NCI-H1105 (cell line): ENCODE measurements at places on chromosomes 12 and 14.
A peak's percentile ranks its signal among the peaks of the same experiment; 100 is the strongest.

- peak; percentile 52 for DNase-seq
Observed at GRCh38 chr12:70920251-70920851, at the start of gene PTPRR. Gene PTPRR (minus strand): TSS chr12:70920738. CDS start chr12:70920390, 348 bp downstream.

- no peak for DNase-seq
Observed at GRCh38 chr12:58844161-58844560, 76.1 kb downstream of the LRIG3 start.

DNA sequence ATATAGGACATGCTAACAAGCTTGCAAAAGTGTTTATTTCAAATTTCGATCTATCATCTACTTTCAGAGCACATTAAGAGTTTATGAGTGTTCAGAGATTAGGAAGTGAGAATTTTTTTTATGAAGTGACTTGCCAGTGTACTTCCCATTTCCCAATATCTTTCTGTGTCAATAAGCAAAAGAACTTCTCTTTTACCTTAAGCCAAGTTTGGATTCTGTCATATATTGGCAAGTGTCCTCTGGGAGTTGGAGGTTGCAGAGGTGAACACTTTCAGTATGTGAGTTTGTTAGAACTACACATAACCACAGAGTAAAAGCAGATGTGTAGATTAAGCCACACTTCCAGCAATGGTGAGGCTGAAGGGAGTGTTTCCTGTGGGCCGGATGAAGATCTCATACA is 16.6 kb upstream of the KLRF1 start:
- DNase-seq: no peak

GRCh38 chr14:64584190-64584589 is 34.4 kb downstream of the PPP1R36 start:
- DNase-seq: no peak

DNA sequence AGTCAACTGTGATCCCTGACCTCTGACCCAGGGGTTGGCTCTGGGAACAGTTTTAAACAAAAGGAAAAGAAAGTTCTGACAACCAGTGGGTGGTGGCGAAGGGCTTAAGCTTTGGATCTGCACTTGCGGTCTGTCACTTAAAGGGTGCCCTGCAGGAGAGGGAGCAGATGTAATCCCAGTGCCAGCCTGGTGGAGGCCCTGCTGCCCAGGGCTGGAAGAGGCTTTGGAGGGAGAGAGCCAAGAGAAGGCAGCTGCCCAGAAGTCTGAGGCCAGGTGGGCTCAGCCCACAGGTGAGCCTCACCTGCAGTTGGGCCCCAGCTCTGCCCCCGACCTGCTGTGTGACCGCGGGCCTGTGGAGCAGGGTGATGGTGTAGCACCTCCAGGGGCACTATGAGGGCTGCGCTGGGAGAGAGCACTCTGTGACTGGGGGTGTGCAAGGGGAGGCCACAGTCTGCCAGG is 19.1 kb downstream of the SH2B3 start:
- no peak for DNase-seq

DNA sequence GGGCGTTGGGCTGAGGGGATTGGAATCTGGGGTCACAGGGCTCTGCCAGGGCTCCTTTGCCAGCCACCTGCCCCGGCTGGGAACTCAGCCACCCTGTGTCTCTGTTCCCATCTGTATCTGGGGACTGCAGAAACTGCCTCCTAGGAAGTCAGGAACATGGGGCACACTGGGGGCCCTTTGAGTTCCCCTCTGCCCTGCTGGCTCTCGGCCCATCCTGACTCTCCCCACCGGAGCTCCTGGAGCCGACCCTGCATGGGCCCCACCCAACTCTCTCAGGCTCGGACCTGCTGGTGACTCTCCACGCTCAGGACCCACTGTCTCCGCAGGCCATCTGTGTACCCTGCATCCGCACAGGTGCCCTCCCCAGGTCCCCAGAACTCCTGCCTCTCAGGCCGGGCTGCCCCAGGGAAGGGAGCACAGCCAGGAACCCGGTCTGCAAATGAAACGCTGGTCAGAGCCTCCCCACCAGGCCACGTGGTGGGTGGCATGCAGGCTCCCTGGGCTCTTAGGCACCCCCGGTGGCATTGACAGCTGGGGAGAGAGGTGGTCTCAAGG is 82.8 kb downstream of the KIF26A start:
- DNase-seq: no peak

GRCh38 chr12:111193977-111194702 is 174.8 kb downstream of the PHETA1 start:
- DNase-seq: no peak

DNA sequence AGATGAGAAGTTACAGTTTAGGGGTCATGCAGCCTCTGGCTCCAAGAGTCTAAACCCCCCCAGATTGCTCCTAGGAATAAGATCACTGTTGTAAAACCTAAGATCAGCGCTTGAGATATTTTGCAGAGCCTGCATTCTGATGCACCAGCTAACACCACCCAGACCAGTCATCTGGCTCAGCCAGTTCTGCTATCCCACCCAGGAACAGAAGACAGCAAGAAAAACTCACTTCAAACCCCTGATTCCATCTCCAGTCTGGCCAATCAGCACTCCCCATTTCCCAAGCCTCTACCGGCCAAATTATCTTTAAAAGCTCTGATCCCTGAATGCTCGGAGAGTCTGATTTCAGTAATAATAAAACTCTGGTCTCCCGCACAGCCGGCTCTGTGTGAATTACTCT is 158.6 kb downstream of the ZNF664 start:
- DNase-seq: no peak

DNA sequence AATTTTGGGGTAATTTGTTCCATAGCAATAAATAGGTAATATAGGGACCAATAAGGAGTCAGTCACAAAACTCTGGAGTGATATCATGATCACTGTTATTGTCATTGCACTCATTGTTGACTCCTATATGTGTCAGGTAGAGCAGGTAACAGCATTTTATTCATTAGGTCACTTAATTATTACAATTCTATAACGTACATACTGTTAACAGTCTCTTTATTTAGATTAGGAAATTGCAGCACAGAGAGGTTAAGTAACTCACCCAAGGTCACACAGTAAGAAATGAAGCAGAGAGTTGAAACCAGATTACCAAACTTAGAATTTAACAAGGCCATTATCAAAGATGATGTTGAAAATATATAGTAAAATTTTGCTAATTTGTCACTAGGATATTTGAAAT is 49.7 kb upstream of the PTPRB start:
- no peak for DNase-seq

- no peak for DNase-seq
Observed at GRCh38 chr12:116599285-116600136, 40.3 kb downstream of the MAP1LC3B2 start.

GRCh38 chr14:41986083-41986645 is 379.5 kb downstream of the LRFN5 start:
- DNase-seq: no peak

- DNase-seq: no peak
Observed at GRCh38 chr14:79581912-79582576, 629.3 kb downstream of the DIO2 start.

DNA sequence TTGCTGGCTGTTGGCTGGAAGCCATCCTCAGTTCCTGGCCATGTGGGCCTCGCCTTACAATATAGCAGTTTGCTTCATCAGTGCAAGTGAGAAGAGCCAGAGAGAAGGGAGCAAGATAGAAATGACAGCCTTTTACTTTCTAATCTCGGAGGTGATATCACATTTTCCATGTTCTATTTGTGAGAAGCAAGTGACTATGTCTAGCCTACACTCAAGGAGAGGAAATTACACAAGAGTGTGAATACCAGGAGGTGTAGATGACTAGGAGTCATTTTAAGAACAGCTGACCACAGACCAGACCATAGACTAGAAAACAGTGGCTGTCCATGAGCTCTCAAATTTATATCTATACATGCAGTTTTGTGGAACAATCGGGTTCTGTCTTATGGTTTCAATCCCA is 163.0 kb upstream of the NRXN3 start:
- no peak for DNase-seq

DNA sequence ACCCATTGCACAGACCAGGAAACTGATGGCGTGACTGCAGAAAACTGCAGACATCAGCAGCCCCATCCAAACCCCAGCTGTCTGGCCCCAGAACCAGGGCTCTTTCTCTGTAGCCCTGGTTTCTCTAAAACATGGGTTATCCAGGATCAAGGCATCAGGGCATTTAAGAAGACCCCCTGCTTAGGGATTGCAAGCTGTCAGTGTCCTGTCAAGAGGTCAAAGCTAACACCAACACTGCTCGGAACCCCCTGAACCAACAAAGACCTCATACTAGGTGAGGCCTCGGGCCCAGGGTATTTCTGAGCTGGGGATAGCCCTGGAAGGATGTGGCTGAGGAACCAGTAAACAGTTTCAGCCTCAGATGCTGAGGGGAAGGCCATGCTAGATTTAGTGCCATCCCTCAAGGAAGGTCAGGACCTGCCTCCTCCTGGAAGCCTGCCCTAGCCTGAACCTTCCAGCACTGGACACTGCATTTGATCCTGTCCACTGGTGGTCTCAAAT is 39.2 kb downstream of the BCL11B start:
- DNase-seq: no peak
